Left cardiac atrium (tissue), 4 donors: ENCODE measurements at places on chromosomes 4 and X. TPM values are rescaled to one million over a fixed set of nuclear protein-coding genes. Genes with fewer than 3 reads are reported as not detected.

Gene CITED1
- total RNA-seq = 0.94 TPM

Gene ZNF718
- 7.1 TPM for total RNA-seq

Gene MEPE
- total RNA-seq = not detected

Gene PDE6B
- 5.2 TPM for total RNA-seq

Gene PLAC8
- total RNA-seq = 1.2 TPM

Gene UNC5C
- total RNA-seq = 6.2 TPM

Gene MTCP1
- total RNA-seq = 51.5 TPM

Gene SPATA18
- 3.1 TPM for total RNA-seq

Gene GAGE12C
- not detected for total RNA-seq

Gene PCDH7
- total RNA-seq = 10.6 TPM

Gene SPANXC
- total RNA-seq = not detected

Gene CENPVL1
- total RNA-seq = not detected

Gene SRPK3
- 24.1 TPM for total RNA-seq

Gene SOX3
- total RNA-seq = not detected

Gene ADRA2C
- 6.8 TPM for total RNA-seq

Gene PGAM4
- total RNA-seq = not detected

Gene TRIM75
- total RNA-seq = not detected

Gene ARX
- total RNA-seq = not detected

Gene FAM47E
- total RNA-seq = 2.9 TPM

Gene C4orf36
- not detected for total RNA-seq

Gene TET2
- 17.3 TPM for total RNA-seq
